ENCODE measurements at places on chromosomes 1 and 21.

GRCh38 chr1:6145864-6146410 is 34.2 kb downstream of the CHD5 start:
- no peak for DNase-seq

DNA sequence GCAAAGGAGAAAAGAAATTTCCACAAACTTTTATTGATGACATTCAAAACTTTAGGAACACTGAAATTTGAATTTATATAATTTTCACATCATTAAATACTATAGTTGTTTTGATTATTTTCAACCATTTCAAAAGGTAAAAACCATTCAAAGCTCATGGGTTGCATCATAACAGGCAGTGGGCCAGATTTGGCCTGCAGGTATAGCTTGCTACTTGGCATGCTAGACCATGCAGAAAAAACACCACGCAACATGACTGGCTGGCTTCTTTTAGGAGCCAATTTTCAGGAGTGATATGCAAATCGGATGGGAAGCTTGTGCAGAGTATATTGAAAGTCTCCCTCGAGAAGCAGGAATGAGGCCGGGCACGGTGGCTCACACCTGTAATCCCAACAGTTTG is 144.8 kb downstream of the GLUL start:
- DNase-seq, result no peak

- no peak for DNase-seq
Observed at GRCh38 chr1:199205740-199206441, 567.1 kb downstream of the PTPRC start.

GRCh38 chr21:37164742-37165141 is 91.7 kb downstream of the TTC3 start:
- DNase-seq, result peak; percentile 10

GRCh38 chr1:235069577-235070563 is 58.8 kb downstream of the TOMM20 start:
- no peak for DNase-seq

- peak; percentile 90 for DNase-seq
Observed at GRCh38 chr1:159889821-159890252, 10.1 kb downstream of the CFAP45 start.

- DNase-seq, result no peak
Observed at GRCh38 chr1:115246526-115246925, 91.5 kb downstream of the NGF start.

All from suppressor macrophage treated with lipopolysaccharide for 4 hours (primary cell).